ENCODE measurements at places on chromosomes 6 and 20.
A peak's percentile ranks its signal among the peaks of the same experiment; 100 is the strongest.

GRCh38 chr6:51387907-51388306 is 569.2 kb downstream of the TFAP2B start:
- DNase-seq: no peak

DNA sequence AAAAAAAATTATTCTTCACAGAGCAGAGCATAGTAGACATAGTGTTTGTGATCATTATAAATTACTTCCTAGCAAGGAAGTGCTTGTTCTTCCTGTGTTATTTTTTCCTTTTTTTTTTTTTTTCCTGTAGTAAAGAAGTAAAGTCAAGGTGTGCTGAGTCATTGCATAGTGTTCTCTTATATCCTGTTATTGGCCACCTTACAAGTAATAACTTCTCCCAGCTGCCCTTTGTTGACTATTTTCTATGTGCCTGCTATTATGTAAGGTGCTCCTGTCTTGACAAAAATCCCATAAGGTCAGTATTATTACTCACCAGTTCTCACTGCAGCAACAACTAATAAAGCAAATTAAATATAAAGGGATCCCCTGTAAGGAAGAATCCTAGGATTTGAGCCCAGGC is 195.3 kb downstream of the GJA1 start:
- DNase-seq: no peak

GRCh38 chr6:36735110-36736071 is 37.8 kb downstream of the RAB44 start:
- peak; percentile 79 for DNase-seq

DNA sequence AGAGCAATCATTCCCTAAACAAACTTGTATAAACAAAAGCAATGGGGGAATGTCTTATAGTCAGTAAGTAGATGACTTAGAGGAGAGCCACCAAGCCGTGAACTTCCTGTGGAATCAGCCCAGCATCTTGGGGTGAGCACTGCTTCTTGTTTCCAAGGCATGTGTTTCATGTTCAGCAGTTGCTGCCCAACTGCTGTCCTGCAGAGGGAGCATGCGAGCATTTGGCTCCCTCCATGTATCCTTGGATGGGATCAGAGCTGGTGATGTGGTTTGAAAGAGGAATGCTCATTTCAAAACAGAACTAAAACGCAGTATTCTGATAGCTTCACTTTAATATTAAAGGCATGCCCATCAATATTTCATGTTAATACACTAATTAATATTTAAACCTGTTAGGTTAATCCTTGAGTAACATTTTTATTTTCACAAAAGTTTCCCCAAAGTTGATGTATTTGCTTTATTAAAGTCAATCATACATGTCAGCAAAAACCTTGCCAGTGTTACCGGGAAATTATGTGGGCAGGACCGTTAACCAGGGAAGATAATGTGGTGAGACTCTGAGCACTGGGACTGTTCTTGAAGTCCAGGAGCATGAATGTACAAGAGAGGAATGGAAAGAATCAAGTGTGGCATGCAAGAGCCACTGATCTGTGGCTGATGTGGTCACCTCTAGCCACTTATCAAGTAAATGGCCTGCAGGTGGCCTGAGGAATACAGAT is 172.1 kb upstream of the GGTLC1 start:
- DNase-seq: peak; percentile 13

- no peak for DNase-seq
Observed at GRCh38 chr6:88493717-88494116, 327.6 kb upstream of the CNR1 start.

- no peak for DNase-seq
Observed at GRCh38 chr6:14016432-14016831, 91.7 kb downstream of the RNF182 start.

GRCh38 chr6:151493804-151494234 is at the start of gene CCDC170:
Gene CCDC170 (plus strand): TSS chr6:151494017. CDS start chr6:151494129, 112 bp downstream.
- no peak for DNase-seq

DNA sequence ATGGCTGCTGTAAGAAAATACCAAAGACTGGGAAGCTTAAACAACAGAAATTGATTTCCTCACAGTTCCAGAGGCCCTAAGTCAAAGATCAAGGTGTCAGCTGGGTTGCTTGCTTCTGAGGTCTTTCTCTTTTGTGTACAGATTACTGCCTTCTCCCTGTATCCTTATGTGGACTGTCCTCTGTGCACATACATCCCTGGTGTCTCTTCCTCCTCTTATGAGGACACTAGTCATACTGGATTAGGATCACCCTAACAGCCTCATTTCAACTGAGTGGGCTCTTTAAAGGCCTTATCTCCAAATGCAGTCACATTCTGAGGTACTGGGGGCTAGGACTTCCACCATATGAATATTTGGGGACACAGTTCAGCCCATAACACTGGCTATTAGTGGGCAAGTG is 130.0 kb upstream of the DTNBP1 start:
- DNase-seq: no peak

- DNase-seq: no peak
Observed at GRCh38 chr6:51855310-51856082, 231.9 kb downstream of the PKHD1 start.

DNA sequence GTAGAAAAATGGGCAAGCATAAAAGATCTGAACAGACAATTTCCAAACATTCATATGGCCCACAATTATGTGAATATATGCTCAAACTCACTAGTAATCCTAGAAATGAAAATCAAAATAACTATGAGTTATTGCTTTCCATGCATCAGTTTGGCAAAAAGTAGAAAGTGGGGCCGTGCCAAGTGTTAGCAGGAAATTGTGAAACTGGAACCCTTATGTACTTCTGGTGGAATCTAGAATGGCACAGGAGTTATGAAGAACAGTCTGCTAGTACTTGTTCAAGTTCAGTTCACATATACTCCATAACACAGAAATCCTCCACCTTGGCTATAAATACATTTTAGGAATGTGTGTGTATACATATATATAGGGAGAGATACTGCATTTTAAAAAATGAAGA is 89.8 kb downstream of the EYA2 start:
- DNase-seq: no peak

DNA sequence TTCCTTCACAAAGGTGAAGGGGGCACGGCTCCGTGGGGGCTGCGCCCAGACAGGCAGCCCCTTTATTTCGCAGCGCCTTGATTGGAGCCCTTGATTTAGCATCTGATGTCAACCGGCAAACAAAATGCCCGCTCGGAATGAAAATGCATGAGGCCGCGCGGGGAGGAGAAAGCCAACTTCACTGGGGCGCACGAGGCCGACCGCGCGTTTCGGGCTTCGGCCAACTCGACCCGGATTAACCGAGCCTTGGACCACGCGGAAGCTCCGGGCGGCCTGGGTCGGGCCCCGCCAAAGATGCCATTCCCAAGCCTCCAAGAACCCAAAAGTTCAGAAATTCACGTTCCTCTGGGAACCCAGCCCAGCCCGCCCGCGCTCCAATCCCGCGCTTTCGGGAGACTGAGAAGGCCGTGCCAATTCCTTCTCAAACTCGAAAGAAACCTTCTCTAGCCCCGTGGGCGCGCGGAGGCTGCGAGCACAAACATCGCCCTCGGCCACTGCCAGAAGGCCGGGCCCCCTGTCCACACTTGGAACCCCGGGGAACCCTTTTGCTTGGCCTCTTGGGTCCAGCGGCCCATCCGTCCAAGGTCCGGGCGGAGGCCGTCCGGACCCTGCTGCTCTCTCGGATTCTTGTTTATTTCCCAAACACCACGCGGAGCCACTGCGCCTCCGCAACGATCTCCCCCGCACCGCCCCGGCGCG is 879 bp upstream of the INSM1 start:
- DNase-seq: no peak

GRCh38 chr6:117143647-117144046 is 121.7 kb upstream of the VGLL2 start:
- no peak for DNase-seq

GRCh38 chr6:7051780-7052442 is 55.9 kb upstream of the RREB1 start:
- DNase-seq: peak; percentile 74

DNA sequence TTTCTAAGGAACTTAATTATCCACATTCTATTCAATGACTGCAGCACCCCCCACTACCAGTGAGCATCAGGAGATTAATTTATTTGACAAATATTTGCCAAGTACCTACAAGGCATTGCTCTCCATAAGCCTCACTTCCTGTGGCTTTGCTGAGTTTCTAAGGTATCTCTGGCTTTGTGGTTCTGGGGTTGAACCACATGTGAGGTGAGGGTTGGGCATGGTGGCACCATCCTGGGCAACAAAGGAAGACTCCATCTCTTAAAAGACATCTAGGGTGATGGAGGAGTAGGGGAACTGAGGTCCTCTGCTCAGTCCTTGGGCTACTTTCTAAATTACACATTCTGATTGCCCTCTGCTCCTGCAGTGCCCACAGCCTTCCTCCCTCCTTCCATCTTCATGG is 25.5 kb upstream of the WFDC2 start:
- DNase-seq: no peak

DNA sequence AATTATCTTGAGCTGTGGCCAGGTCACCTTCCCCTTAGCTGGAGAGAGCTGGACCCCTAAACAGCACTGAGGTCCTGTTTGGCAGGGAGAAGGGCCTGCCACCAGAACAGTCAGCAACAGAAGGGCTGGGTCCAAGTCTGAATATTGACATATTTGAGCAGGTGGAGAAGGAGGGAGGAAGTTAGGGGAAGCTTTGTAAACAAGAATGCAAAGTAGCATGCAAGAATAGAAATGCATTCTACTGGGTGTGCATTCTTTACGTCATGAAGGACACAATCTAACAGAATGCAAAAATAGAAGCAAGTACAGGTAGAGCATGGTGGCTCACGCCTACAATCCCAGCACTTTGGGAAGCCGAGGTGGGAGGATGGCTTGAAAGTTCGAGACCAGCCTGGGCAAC is 100.5 kb downstream of the QRSL1 start:
- DNase-seq: no peak

DNA sequence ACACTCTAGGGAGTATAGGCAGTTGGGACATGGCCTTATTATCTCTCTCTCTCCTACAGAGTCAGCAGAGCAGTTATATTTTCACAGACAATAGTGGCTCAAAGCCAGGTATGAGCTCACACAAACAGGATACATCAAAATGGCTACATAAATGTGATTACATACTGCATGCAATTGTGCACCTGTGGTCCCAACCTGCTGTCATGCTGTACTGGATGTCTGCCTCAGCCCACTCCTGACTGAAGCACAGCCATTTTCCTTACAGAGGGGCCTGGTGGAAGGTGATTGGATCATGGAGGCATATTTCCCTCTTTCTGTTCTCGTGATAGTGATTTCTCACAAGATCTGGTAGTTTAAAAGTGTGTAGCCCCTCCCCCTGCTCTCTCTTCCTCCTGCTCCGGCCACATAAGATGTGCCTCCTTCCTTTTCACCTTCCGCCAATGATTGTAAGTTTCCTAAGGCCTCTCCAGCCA is 37.0 kb upstream of the SAMHD1 start:
- DNase-seq: no peak

DNA sequence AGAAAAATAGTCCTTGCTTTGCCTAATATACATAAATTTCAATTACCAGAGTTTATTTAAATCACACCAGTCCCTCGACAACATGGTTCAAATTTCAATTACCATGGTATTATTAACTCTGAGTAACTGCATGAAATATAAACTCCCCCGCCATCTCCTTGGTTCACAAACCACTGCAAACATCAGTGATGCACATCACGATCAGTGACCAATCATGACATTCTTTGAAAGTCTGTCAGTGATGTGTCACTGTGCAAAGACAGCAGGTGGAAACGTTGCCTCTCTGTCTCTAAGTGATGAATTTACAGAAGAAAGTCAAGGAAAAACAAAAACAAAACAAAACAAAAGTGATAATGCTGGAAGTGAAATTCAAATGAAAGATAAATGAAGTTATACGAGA is 86.7 kb downstream of the TASP1 start:
- no peak for DNase-seq

GRCh38 chr6:33665957-33666356 is 44.8 kb downstream of the ITPR3 start:
- DNase-seq: no peak

DNA sequence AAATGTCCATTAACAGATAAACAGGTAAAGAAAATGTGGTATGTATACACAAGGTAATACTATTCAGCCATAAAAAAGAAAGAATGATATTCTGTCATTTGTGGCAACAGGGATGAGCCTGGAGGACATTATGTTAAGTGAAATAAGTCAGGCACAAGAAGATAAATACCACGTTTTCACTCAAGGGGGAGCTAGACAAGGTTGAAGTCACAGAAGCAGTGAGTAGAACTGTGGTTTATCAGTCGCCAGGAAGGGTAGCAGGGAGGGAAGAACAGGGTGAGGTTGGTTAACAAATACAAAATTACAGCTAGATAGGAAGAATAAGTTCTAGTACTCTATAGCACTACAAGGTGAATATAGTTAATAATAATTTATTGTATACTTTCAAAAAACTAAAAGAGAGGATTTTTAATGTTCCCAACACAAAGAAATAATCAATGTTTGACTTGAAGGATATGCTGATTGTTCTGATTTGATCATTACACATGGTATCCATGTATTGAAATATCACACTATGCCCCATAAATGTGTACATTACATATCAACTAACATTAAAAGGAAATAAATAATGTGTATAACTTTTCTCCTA is 21.1 kb downstream of the RTN4IP1 start:
- DNase-seq: peak; percentile 12

- no peak for DNase-seq
Observed at GRCh38 chr6:108432143-108432542, 128.6 kb upstream of the FOXO3 start.

GRCh38 chr20:10536531-10536930 is 101.4 kb downstream of the SLX4IP start:
- no peak for DNase-seq

- DNase-seq: no peak
Observed at GRCh38 chr20:52675375-52675774, 296.8 kb upstream of the TSHZ2 start.

DNA sequence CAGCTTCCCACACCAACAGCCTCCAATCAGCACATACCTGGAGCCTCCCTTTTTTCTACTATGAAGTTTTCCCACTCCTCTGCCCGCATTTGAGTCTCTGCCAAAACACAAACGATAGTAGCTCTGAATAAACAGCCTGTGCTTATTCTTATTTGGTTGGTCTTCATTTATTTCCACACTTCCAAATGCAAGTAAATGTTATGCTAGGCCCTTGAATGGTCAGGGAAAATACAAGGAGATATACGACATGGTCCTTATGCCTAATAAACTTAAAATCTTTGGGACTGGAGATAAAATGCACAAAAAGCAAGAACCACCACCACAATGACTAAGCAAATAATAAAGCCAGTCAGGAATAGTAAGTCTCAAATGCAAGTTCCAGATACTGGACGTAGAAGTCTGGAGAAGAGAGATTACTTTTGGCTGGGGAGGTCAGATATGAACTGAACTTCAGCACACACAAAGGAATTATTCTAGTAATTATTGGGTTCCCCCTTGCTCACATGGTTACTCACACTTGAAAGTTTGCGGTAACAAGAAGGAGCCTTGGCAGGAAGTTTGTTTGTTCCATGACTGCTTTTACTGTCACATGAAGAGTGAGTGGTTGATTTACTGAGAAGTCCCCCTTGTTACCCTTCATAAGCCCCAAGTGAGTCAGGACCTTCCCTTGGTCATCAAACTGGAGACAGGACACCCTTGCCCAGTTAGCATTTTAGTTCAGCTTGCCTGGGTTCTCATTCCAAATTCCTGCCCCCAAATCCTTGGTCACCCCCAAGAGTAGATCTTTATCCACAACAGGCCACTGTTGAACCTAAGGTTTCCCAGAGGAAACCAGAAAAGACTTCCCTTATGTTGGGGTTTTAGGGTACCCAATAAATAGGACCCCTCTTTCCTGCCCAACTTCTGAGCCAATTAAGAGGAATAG is 511.2 kb upstream of the JARID2 start:
- no peak for DNase-seq

Data from transverse colon (tissue), 4 donors.